ENCODE measurements at places on chromosomes 13 and 19. TPM values are rescaled to one million over a fixed set of nuclear protein-coding genes. Genes with fewer than 3 reads are reported as not detected.

The SDHAF1 gene
- 40.4 TPM for total RNA-seq

The SELENOV gene
- total RNA-seq = not detected

The IGFL2 gene
- total RNA-seq = not detected

The CCDC70 gene
- not detected for total RNA-seq

The PSG11 gene
- not detected for total RNA-seq

The KCNRG gene
- not detected for total RNA-seq

The HS6ST3 gene
- 1.6 TPM for total RNA-seq

The SSC5D gene
- 0.23 TPM for total RNA-seq

The INSR gene
- total RNA-seq = 3.3 TPM

- no peak for DNase-seq
Observed at GRCh38 chr19:17610384-17610783, 54.9 kb downstream of the COLGALT1 start.

DNA sequence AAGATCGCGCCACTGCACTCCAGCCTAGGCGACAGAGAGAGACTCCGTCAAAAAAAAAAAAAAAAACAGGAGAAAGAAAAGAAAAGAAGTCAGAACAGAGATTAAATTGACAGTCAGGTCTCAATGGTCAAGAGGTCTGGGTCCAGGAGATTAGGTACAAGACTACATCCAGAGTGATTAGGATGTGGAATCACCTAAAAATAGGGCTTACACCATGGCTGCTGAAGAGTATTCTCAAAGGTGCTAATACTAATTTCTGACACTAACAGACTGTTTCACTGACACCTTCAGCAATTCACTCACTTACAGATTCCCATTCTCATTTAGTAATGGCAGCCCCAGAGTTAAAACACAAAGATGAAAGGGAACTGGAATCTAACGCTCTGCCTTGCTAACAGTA, 91.7 kb downstream of the TBC1D4 start:
- DNase-seq = no peak

DNA sequence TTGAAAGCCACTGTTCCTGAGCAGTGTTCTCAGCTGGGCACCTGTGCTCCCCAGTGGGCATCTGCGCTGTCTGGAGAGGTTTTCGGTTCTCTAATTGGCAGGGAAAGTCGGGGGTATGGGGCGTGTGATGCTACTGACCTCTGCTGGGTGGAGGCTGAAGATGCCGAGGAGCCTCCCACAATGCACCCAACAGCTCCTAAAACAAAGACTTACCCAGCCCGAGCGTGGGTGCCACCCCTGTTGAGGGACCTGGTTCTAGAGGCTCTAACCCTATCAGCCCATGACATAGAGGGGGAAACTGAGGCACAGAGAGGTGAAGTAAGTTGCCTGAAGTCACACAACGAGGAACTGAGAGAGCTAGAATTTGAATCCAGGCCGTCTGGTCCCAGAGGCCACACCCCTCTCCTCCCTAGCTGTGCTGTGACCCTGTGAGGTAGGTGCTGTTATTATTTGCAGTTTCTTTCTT, 2.3 kb downstream of the SPACA4 start:
- DNase-seq = no peak

DNA sequence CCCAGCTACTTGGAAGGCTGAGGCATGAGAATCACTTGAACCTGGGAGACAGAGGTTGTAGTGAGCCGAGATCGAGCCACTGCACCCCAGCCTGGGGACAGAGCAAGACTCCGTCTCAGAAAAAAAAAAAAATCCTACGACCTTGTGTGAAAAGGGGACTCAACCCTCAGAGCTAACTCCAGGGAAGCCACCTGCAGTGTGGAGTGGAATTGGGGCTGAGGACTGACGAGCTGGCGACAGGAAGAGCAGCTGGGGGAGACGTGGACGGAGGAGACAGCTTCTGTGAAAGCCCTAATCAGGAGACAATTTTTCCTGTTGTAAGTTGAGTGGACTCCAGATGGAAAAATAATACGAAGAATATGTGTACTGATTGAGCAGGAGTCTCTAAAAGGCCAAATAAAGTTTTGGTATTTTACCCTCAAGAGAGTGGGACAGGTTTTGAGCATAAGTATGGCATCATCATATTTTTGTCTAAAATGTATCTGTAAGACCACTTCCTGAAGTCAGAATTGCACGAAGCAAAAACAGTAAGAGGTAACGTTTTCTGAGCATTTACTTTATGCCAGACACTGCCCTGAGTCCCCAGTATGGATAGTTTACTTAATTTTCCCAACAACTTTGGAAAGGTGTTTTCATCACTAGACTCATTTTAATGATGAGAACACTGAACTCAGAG, 12.0 kb upstream of the LAIR1 start:
- no peak for DNase-seq

DNA sequence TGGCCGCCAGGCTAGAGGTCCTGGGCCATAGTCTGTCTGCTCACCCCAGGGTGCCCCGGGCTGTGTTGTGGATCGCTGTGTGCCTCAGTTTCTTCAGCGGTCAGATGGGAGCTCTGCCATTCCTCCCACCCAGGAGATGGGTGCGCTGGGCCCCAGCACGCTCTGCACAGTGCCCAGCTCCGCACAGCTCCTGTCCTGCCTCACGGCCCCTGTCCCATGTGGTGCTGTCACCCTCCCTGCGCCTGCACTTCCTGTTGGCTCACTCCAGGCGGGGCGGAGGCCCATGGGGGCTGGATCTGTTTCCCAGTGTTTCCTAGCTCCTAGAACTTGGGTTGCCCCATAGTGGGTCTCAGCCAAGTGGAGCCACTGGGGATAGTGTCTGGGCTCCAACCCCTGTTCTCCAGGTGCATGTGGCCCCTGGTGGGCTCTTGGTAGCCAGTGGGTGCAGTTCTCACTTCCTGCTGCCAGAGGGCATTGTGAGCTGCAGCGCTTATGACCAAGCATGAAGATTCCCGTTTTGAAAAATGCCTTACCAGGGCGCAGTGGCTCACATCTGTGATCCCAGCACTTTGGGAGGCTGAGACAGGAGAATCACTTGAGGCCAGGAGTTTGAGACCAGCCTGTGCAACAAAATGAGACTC, 69.8 kb downstream of the KDM4B start:
- DNase-seq = peak; percentile 35

- DNase-seq = peak; percentile 72
Observed at GRCh38 chr19:46616631-46617322, 8.1 kb downstream of the PTGIR start.

DNA sequence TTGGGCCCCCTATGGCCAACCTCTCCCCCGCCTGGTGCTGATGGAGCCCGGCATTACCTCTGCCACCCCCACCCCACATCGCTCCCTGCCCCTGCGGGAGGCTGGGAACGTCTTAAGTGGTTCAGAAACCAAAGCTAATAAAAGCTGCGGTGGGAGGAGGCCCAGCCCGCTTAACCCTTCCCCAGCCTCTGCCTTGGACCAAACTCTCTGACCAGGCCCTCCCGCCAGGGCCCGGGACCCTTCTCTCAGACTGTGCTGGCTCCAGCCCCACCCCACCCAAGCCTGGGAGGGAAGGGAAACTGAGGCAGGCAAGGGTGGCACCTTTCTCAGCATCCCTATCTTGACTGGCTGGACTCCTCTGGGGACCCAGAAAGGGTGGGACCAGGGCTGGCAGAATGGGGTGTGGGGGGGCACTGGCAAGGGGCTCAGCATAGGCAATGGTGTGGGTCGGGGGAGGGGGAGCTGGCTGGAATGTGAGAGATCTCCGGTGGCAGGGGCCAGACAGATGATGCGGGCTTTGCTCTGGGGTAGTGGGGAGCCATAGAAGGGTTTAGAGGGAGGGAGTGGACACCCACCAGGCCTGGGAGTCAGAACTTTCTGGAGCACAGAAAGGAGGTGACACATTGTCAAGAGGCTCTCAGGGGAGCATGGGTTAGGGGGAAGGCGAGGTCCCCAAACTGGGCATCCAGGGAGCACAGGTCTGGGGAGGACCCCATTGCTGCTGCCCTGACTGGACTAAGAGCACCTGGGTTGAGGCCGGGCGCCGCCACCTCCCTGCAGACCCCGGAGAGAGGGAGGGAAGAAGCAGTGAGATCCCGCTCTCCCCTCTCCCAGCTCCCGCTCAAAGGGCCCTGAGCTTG, 21.9 kb downstream of the SMIM24 start:
- no peak for DNase-seq

GRCh38 chr19:17549085-17549740, 6.2 kb upstream of the COLGALT1 start:
- DNase-seq = no peak

DNA sequence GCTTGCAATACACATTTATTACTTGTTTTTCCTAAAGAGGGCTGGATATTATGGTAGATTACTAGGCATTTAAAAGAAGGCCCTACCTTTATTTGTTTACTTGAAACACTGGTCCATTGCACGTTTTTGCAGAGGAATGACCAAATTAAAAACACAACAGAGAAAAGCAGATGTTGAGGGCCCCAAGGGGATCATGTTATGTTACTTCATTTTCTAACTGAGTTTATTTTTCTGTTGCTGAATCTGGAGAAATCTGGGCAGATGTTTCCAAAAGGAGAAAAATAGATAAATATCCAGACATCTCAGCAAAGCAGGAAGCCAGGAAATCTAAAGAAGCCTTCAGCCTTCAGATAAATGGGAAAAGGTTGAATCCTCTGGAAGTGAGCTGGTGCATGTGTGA, 353.0 kb downstream of the NDFIP2 start:
- DNase-seq = no peak

GRCh38 chr19:18636183-18636968, 452 bp upstream of the KLHL26 start:
- DNase-seq = peak; percentile 97

DNA sequence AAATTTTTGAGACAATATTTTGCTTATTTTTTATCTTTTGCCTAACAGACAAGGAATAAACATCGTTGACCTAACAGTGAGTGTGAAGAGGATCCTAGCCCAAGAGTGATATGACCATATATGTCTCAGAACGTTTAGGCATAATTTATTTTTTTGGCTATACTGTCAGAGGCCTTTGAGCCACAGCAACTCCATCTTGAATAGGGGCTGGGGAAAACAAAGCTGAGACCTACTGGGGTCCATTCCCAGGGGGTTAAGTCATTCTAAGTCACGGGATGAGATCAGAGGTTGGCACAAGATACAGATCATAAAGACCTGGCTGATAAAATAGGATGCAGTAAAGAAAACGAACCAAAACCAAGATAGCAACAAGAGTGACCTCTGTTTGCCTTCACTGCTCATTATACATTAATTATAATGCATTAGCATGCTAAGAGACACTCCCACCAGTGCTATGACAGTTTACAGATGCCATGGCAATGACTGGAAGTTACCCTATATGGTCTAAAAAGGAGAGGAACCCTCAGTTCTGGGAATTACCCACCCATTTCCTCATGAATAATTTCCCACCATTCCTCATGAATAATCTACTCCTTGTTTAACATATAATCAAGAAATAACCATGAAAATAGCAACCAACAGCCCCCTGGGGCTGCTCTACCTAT, 510.9 kb upstream of the PCDH9 start:
- DNase-seq = peak; percentile 9

GRCh38 chr13:73173279-73173811, 114.5 kb downstream of the KLF5 start:
- no peak for DNase-seq

GRCh38 chr19:16945762-16946465, 57.1 kb downstream of the F2RL3 start:
- DNase-seq = no peak

DNA sequence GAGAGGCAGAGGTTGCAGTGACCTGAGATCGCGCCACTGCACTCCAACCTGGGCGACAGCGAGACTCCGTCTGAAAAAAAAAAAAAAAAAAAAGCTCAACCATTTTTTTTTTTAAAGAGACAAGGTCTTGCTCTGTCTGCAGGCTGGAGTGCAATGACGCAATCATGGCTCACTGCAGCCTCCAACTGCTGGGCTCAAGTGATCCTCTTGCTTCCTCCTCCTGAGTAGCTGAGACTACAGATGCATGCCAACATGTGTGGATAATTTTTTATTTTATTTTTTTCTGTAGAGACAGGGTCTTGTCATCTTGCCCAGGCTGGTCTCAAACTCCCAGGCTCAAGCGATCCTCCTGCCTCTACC, 10.3 kb downstream of the EHD2 start:
- peak; percentile 91 for DNase-seq

GRCh38 chr19:29287061-29287460, 74.1 kb upstream of the UQCRFS1 start:
- no peak for DNase-seq

GRCh38 chr19:36225219-36225892, 10.4 kb downstream of the ZNF146 start:
- DNase-seq = peak; percentile 30

- no peak for DNase-seq
Observed at GRCh38 chr13:72384879-72385278, 342.6 kb downstream of the MZT1 start.

GRCh38 chr19:18940769-18941627, at the start of gene HOMER3:
Gene HOMER3 (minus strand): TSS chr19:18941217. CDS start chr19:18938982, 2,235 bp downstream.
- DNase-seq = no peak

GRCh38 chr19:4007836-4008539, 452 bp downstream of the PIAS4 start:
- no peak for DNase-seq

DNA sequence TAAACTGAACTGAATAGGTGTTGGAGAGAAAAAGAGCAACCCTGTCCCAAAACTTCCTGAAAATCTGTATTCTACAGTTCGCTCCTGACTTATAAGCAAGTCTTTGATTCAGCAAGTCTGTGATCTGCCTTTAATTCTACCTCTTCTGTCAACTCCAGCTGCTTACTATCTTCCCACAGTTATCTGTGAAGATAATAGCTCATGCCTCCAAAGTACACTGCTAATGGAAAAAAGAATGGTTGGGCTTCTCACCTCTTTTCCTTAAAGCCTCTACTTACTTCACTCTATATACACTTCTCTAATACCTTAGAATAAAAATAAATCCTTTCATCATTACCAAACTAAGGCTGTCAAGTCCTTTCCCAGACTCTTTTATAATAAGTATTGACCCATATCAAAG, 391.5 kb upstream of the MIR17HG start:
- no peak for DNase-seq

DNA sequence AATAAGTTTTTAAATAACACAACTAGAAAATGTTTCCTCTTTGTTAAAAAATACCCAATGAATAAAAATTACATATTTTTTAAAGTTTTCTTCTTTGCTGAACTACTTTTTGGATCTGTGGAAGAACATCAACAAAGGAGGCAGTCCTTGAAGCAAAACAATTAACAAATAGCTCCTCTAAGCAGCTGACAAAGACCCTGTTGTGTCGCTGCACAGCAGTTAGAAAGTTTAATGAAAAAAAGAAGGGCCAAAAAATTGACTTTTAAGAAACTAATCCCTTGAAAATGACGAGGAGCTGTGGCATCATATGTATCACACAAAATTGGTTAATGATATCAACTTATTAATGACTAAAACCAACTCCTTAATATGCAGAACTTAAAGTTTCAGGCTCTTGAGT, 72.1 kb downstream of the SLITRK1 start:
- no peak for DNase-seq

DNA sequence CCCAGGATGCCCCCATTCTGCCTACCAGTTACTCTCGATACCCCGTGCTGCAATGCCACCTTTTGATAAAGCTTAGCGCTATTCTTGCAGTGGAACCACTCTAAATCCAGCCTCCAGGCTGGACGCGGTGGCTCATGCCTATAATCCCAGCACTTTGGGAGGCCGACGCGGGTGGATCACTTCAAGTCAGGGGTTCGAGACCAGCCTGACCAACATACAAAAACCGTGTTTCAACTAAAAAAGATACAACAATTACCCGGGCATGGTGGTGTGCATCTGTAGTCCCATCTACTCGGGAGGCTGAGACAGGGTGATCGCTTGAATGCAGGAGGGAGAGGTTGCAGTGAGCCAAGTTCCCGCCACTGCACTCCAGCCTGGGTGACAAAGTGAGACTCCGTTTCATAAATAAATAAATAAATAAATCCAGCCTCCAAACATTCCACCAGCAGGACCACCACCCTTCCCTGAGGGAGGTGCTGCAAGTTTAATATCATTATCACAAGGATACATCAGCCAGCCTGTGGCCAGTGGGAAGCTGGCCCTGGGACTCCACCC, 27.7 kb downstream of the CYP2B6 start:
- DNase-seq = no peak
